ENCODE measurements at places on chromosomes 16 and 17.

DNA sequence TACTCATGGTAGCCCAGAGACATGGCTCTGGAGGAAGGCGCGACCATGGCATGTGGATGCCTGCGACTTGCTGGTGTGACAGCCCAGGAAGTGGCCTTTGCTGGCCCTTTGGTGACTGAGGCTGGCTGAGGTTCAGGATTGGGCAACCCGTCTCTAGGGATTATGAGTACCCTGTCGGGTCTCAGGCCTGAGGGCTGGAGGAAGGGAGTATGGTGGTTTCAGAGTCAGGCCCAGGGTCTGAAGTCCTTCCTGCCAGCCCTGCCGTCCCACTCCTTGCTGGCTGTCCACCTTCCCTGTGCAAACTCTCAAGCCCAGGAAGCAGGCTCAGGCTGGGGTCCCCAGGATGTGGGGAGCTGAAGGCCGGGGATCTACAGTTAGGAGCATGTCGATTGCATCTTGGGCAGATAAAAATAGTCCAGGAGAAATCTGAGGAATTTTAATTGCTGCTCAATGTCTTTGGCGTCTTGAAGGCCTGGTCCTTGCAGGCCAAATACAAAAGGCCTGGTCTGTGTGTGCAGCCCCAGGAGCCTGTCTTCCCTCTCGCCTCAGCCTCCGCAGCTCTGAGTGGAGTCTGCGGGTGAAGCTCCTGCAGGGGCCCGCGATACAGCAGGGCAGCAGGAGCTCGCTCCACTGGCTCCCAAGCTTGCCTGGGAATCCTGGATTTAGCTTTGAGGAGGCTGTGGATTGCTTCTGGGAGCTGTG is 52.5 kb downstream of the NKD1 start:
- DNase-seq = no peak

DNA sequence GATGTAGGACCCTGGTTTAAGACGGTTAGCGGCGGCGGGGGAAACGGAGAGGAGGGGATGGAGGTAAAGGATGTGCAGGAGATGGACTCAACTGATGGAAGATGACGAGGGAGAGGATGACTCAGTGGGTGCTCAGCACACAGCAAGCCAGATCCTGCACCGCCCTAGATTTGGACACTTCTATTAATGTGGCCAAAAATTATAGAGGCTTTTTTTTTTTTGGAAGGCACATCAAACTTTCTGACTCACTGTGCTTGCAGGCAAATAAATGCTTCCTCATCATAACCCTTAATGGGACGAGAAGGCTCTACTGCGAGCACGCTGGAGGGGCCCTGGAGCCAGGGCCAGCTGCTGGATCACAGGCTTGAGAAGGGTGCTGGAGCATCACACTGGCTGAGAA is 36.0 kb downstream of the RTN4RL1 start:
- no peak for DNase-seq

- no peak for DNase-seq
These were observed 3.7 kb upstream of the DRC7 start for GRCh38 chr16:57690782-57691471.

GRCh38 chr17:40363111-40363827 is 1.3 kb downstream of the GJD3 start:
- DNase-seq = no peak

DNA sequence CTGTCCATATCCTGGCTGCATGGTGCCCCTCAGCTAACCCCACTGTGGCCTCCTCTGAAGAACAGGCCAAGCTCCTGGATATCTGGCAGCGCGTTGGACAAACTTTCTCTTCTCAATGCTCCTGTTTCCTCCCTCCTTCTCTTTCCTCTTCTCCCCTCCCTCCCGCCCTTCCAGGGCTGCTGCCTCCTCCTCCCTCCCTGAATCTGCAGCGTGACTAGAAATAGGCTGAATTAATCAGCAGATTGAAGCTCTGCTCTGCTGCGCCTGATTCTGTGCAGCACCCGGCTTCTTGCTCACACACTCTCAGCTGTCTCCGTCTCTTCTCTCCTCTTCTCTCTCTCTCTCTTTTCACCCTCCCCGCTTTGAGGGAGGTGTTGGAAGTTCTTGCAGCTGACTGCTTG is 19.8 kb downstream of the TMEM94 start:
- no peak for DNase-seq

GRCh38 chr16:81831722-81832126 is 52.6 kb downstream of the PLCG2 start:
- DNase-seq = no peak

DNA sequence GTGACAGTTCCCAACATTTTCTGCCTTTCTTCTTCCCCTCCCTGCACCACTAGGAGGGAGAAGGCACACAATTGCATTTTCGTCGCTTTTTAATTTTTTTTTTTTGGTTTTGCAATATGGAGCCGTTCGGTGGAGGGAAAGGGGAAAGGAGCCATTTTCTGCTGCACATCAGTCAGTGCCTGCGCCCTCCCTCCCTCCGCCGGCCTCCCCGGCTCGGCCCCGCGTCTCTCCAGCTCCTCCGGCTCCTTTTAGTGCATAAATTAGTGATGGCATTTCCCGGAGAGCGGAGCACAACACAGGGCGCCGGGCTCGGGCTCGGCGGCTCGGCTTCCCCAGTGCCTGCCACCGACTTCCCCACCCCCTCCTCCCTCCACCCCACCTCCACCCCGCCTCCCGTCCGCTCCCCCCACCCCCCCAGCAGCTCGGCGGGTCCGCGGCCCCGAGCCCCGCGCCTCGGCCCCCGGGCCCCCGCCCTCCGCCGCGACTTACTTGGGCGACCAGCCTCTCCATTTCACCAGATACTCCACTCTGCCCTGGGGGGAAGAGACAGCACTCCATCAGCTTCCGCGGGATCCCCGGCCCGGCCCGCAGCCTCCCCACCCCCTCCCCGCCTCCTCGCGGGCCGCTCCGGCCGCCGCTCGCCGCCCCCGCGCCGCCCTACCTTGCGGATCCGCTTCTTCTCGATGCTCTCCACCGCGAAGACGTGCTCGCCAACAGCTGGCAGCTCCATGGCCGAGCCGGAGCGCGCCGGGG is 542 bp downstream of the CBX4 start:
- peak; percentile 51 for DNase-seq

DNA sequence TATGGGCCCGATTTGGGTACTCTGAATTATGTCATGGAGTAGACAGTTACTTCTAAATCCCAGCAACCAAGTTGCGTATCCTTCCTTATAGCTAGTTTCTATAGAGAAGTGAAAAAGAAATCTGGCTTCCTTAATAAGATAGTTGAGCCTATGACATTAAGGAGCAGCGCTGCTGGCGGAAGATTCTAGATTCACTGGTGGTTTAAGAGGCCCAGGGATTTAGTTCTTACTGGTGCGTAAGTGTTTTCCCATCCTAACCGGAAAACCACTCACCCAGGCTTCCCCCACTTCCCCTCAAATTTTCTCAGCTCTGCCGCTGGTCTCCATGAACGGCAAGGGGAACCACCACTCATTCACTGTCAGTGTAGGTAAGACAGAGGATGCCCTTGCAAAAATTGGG is 230.4 kb downstream of the CPPED1 start:
- DNase-seq = no peak

- no peak for DNase-seq
These were observed 82.2 kb upstream of the CDH13 start for GRCh38 chr16:82544378-82545160.

DNA sequence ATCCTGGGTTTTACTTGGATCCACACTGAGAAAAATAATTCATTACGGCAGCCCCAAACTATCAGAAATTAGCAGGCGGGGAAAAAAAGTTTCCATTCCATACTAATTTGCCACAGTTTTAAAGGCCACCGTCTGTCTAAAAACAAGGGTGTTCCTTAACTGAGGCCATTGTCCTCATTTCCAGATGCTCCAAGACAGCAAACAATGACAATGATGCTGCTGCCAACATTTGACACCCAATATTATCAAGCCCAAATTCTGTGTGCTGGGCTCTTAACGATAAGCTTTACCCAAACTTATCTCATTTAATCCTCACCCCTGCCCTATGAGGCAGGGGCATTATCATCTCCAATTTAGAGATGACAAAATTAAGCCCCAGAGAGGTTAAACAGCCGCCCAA is 26.3 kb downstream of the CUEDC1 start:
- no peak for DNase-seq

DNA sequence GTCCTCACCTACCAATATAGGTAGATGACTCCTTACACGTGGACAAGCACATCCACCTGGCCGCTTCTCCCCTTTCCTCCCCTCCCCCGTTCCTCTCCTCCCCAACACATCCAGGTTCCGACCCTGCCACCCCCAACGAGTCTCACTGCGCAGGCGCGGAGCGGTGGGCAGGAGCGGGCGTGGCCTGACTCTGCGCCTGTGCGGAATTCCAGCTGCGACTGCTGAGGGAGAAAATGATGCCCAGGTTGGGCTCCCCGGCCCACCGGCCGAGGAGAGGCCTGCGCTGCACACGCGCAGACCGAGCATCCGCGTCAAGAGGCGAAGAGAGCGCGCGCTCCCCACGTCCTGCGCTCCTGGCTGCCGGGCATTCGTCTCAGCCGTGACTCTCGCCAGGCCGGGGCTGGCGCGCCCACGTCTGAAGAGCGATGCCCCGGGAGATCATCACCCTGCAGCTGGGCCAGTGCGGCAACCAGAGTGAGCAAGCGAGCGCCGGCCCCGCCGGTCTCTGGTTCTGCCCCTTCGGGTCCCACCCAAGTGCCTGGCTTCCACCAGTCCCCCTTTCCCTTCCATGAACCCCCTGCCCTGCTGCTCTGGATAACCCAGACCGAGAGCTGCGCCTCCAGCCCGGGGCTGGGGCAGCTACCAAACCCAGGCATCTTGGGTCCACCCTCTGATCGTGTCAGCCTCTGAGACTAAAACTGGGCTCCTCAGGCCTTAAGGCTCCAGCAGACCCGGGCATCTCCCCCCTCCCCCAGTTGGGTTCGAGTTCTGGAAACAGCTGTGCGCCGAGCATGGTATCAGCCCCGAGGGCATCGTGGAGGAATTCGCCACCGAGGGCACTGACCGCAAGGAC is at the start of gene TUBG2:
Gene TUBG2, plus strand, starts transcription at position 206 of the 853 bp plus-strand sequence. Its CDS starts 220 bp downstream, at position 426.
- DNase-seq = peak; percentile 69

GRCh38 chr17:71033336-71033735 is 864.0 kb downstream of the KCNJ2 start:
- DNase-seq = no peak

GRCh38 chr17:81386646-81387099 is 8.6 kb upstream of the BAHCC1 start:
- no peak for DNase-seq

GRCh38 chr16:88537859-88538258 is 32.3 kb upstream of the ZC3H18 start:
- no peak for DNase-seq

DNA sequence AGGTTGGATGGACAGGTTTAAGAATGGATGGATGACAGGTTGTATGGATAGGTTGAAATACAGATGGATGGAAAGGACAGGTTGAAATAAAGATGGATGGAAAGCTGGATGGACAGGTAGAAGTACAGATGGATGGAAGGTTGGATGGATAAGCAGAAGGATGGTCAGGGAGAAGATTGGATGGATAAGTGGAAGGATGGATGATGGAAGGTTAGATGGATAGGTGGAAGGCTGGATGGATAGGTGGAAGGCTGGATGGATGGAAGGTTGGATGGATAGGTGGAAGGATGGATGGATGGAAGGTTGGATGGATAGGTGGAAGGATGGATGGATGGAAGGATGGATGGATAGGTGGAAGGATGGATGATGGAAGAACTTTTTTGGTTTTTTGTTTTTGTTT is 905 bp upstream of the SDR42E2 start:
- no peak for DNase-seq

DNA sequence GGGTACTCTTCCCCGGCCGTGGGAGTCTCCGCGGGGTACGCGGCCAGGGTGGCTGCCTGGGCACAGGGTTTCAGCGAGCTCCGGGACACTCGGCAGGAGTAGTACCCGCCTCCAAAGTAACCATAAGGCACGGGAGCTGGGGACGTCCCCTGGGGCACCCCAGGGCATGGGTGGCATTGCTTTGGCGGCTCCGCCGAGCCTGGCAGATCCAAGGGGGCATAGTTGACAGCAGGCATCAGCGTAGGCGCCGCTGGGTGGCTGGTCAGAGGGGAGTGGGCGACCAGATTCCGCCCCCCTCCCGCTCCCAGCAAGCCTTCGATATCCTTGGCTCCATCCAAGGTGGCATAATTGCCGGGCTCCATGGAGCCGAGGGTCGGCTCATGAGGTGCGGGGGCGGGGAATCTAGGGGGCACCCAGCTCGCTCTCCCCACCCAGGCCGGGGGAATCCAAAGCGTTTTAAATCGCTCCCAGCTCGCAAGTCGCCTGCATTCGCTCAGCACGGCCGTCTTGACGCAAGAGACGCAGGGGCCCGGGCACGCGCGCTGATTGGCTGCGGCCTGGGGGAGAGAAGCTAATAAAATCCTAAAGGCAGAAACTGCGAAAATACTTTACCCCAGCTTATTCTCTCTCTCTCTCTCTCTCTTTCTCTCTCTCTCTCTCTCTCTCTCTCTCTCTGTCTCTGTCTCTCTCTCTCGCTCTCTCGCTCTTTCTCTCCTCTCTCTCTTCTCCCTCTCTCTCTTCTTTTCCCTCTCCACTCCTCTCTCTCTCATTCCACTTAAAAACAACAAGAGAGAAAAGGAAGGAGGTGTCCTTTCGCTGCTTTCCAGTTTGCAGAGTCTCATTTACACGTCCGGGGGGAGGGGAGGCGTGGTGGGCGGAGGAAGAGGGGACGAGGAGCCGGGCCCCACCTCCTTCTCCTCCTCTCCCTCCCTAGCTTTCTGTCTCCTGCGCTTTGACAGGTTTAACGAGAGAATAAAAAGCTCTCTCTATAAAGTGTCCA is at the start of gene HOXB13:
Gene HOXB13, minus strand, starts transcription at position 519 of the 1,000 bp plus-strand sequence. Its CDS starts 157 bp downstream, at position 362.
- DNase-seq = peak; percentile 12

GRCh38 chr17:20072692-20072992 is 63.5 kb downstream of the SPECC1 start:
- DNase-seq = no peak

DNA sequence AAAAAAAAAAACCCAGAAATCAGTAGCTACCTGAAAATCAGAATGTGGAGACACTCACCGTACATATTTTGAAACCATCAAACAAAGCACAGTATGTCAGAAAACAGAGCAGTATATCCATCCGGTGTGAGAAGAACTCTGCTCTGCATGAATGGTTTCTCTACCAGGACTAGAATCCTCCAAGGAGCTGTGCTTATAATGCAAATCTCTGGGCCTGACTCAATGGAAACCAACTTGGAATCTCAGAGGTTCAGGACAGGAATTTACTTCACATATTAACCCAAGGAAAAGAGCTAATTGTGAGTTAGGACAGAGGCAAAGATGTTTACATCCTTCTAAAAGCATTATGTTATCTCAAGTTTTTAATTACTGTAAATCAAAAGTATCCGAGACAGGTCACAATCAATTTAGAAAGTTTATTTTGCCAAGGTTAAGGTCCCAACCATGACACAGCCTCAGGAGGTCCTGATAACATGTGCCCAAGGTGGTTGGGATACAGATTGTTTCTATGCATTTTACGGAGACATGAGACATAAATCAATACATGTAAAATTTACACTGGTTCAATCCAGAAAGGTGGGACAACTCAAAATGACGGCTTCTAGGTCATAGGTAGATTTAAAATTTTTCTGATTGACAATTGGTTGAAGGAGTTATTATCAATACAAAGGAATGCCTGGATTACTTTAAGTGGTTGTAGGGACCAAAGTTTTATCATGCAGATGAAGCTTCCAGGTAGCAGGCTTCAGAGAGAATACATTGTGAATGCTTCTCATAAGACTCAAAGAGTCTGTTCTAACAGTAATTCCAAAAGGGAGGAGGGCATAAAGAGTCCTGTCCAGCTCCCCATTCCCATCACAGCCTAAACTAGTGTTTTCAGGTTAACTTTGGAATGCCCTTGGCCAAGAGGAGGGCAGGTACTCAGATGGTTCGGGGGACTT is 164.1 kb downstream of the CDH8 start:
- no peak for DNase-seq

Measured in stimulated activated naive CD4-positive, alpha-beta T cell treated with Interleukin-2 at 50 U/mL for 16 hours (primary cell).